Esophagus squamous epithelium (tissue), 5 donors: ENCODE measurements at places on chromosomes 7 and 10. TPM values are rescaled to one million over a fixed set of nuclear protein-coding genes. Genes with fewer than 3 reads are reported as not detected.

The FXYD4 gene
- not detected for total RNA-seq

The ADAMTS14 gene
- not detected for total RNA-seq

The SORCS1 gene
- total RNA-seq: 4.8 TPM

The TAS2R4 gene
- 2.3 TPM for total RNA-seq

The CPA2 gene
- not detected for total RNA-seq

The RNF32 gene
- 0.64 TPM for total RNA-seq

The AGAP9 gene
- total RNA-seq: 8.8 TPM

The ITPRID1 gene
- total RNA-seq: 1.00 TPM

The LBX1 gene
- not detected for total RNA-seq

The OGA gene
- 121 TPM for total RNA-seq

The TRIM50 gene
- total RNA-seq: not detected

The GOLGA7B gene
- 1.6 TPM for total RNA-seq

The SLC18A2 gene
- 2.9 TPM for total RNA-seq

The PLXDC2 gene
- 22.4 TPM for total RNA-seq

The OR2A5 gene
- not detected for total RNA-seq

The AGR2 gene
- total RNA-seq: 4.8 TPM

The LRIT1 gene
- total RNA-seq: not detected

The PODXL gene
- total RNA-seq: 22.3 TPM

The FAM180A gene
- total RNA-seq: 0.70 TPM

The TMEM130 gene
- not detected for total RNA-seq
